NCI-H1417 treated with DMSO at 0.1 percent for 48 hours (cell line): ENCODE measurements at places on chromosomes 5 and 9.

DNA sequence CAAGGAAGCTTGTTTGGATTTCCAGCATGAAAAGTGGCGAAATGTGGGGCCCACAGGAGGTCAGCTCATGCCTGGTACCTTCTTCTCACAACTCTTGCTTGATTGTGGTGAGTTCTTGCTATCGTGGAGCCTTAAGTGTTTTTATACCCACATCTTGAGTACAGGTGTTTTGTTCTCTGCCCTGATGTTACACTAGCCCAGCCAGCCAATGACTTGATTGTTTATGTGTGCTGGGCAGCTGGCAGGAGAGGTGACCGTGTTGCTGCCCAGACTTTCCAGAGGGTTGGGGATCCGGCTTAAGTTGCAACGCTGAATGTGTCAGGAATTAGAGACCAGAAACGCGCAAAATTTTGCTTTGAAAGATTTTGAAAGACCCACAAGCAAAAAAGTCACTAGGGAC is 24.0 kb upstream of the TPPP start:
- no peak for DNase-seq

DNA sequence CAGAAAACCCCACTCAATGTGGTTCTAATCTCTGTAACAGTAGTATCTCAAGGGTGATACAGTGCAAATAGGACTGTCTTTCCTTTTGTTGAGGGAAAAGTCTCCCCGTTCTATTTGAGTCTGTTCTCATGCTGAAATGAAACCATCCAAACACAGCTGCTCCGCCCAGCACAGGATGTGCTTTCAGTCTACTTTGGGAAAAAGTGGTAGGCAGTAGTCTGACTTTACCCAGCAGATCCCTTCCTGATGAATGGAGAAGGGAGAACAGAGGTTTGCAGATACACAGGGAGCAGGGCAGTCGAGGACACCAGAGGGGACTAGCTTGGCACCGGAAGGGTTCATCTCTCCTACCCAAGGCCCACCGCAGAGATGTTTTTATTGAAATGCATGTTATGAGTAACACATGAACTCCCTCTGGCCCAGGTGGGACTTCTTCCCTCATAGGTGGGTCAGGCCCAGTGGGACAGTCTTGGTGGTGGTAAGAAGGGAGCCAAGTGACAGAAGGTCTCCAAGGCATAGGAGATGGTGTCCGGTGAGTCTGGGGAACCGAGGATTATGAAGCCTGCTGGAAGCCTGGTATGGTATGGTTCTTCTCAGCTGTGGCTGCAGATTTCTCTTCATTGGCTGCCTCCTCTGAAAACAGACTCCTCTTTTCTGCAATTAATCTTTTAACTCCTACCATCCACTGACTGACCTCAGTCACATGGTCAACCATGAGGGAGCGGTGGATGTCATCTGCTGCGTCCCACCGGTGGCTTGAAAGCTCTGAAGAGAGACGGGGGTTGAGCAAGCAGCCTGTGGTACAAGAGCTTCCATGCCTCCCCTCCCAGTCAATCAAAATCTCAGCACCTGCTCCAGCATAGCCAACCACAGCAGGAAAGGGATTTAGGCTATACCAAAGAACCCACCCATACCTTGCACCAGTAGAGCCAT is 3.0 kb downstream of the EIF4EBP3 start:
- no peak for DNase-seq

GRCh38 chr9:109115931-109116526 is 3.7 kb downstream of the TMEM245 start:
- no peak for DNase-seq

GRCh38 chr9:100019541-100019940 is 79.3 kb downstream of the ERP44 start:
- DNase-seq: no peak

GRCh38 chr5:150489360-150490295 is 18.3 kb upstream of the NDST1 start:
- no peak for DNase-seq

GRCh38 chr9:115386963-115387770 is 269.2 kb upstream of the TNC start:
- no peak for DNase-seq

- DNase-seq: no peak
Measured at GRCh38 chr5:83029912-83030311, 47.3 kb downstream of the TMEM167A start.

- no peak for DNase-seq
Measured at GRCh38 chr5:179323026-179323870, 22.0 kb downstream of the ADAMTS2 start.

- DNase-seq: no peak
Measured at GRCh38 chr9:26243726-26244125, 565.5 kb upstream of the TUSC1 start.

GRCh38 chr9:137310189-137311052 is 8.3 kb upstream of the NRARP start:
- no peak for DNase-seq

- no peak for DNase-seq
Measured at GRCh38 chr9:15541872-15542271, 11.0 kb upstream of the CCDC171 start.

DNA sequence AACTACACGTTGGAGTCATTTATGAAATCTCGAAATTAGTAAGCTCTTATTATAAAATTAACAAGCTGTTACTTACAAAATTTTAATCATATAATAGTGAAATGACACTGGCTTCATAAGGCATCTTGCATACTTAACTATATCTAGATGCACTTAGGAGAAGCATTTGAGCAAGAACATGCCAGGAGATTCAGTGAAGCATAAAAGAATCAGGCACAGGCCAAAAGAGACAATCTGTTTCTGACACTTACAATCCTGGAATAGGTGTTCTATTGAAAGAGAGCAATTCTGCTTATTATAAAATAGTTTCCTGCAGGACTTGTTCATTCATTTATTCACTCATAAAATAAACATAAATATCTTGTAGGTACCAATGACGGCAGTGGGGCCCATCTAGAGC is 1152.2 kb upstream of the CDH6 start:
- no peak for DNase-seq

DNA sequence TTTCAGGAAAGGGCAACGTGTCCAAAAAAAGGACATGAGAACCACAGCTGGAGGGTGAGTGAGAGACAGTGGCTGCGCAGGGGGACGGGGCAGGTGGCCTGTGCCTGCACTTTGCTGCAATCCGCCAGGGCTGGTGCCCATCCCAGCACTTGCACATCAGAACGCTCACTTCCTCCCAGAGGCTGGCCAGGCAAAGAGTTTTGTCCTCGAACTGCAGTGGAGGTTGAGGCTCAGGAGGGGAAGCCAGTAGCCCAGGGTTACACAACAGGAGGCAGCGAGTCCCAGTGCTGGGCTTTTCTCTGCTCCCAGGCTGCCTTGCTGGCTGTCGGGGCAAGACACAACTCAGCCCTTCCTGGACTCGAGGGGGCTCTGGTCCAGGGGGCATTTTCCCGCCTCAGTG is 33.1 kb downstream of the CRB2 start:
- no peak for DNase-seq

- no peak for DNase-seq
Measured at GRCh38 chr9:69090140-69090750, 54.7 kb downstream of the FXN start.

DNA sequence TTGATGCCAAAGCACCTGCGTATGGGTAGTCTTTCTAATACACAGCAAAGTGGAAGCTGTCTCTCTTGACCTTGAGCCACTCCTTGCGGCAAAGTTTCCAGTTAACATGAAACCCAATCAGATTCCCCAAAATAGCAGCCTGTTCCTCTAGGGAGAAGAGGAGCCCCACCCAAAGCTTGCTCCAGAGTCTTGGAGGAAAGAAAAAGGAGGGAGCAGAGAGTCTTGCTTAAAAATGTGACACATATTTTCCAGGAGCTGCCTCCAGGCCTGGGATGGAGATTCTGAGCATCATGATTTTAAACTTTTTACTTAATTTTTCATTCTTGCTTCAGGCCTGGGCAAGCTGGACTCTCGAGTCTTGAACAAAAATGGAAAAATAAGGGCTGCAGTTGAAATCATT is 223.5 kb upstream of the TNC start:
- DNase-seq: no peak

- no peak for DNase-seq
Measured at GRCh38 chr5:5179079-5179478, 38.9 kb downstream of the ADAMTS16 start.

GRCh38 chr9:81611664-81612063 is 77.7 kb downstream of the TLE1 start:
- DNase-seq: no peak

DNA sequence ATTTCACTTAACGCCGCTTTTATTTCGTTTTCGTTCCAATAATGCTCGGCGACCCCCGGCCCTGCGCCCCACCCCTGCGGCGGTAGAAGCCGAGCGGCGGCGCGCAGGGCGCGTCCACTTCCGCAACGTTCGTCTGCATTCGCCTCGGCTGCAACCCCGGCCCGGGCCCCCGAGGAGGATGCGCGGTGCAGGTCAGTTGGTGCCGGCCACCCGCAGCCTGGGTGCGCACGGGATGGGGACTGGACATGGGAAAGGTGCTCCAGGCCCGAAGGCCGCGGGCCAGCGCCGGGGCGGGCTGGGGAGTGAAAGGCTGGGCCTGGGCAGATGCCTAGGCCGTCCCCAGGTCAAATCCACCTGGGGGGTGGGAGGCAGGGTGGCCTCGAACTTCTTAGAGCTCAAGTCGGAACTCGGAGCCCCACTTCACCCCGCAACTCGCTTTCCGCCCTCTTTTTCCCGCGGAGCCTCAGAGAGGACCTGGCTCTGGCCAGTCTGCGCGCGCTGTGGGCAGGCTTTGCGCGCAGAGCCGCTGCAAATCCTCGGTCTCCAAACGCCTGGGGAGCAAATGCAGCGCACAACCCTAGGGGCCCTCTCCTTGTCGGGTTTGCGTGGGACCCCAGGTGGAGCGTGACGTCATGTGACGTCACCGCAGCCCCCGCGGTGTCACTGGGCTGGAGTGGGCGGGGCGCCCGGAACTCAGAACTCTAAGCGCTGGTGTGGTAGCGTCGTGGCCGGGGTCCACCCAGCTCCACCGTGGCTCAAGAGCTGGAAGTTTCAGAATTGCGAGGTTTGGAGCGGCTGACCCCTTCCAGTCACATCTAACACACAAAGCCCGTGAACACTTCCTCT is 3.3 kb downstream of the TLX3 start:
- no peak for DNase-seq

DNA sequence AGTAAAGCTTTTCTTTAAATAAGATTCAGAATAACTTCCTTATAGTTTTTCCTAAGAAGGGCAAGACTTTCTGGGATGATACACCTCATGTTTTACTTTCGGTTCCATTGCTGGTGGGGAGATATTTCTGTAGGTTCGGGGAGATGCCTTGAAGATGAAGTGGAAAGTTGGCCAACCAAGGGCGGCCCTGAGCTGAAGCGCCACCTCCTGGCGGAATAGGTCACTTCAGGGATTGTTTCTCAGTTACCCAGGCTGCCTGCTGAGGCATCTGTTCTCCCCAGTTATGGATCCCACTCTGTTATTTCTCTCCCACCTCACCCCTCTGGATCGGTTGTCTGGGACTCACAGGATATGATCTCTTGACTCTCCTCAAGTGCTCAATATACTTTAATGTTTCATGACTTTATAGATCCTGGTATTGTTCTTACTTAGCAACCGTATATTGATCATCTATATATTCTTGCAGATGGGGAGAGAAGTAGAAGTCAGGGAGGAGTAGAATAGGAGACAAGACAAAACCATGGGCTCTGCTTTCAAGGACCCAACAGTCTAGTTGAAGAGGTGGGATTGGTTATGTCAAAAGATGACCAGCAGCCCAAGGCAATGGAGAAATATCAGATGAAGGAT is 23.4 kb downstream of the MEGF10 start:
- DNase-seq: no peak

DNA sequence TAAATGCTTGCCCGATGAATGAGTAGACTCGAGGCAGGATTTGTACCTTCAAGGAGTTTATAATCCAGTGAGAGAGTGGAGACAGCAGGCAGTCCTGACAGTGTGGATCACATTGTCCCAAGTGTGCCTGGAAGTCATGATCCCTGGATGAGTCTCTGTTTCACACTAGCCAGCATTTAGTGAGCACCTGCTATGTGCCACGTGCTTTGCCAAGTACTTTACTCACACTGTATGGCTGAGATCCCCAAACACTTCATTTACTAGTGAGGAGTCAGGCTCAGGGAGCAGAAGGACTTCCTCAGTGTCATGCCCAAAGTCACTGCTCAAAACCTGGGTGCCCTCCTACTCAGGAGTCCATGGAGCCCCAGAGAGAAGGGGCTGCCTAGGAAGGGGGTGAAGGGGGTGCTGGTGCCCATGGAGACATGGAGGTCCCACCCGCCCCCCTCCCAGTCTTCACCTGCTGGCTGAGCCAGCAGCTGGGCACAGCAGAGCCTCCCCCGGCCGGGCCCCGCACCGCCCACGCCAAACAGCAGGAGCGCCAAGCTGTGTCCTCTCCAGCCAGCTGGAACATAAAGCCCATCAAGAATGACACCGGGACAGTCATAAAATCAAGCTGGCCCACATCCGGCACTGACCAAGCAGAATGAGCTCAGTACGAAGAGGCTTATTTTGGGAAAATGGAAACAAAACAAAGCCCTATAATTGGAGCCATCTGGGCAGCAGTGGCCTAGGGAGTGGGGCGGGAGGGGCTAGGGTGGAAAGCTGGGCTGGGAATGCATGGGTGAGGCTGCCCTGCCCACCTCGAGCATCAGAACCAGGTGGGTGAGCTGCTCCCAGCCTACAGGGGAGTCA is 10.6 kb downstream of the LAMC3 start:
- no peak for DNase-seq

GRCh38 chr5:160463227-160463626 is 41.6 kb downstream of the PTTG1 start:
- no peak for DNase-seq

DNA sequence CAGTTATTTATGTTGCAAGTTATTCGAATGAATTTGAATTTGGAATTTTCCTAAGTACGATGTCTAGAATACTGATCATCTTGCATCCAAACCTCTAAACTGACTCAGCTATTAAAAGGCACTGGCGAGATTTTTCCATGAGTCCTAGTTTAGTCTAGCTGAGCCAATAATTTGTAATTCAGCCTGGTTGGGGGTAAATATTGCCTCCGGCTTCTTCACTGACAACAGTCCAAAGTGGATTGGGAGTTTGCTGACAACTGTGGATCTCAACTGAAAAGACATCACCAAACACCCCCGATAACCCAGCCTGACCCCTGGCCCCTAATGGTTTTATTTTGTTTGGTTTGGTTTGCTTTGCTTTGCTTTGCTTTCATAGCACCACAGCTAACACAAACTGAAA is 189.8 kb upstream of the DAPK1 start:
- no peak for DNase-seq

- DNase-seq: no peak
Measured at GRCh38 chr5:79794347-79794746, 104.7 kb downstream of the CMYA5 start.

DNA sequence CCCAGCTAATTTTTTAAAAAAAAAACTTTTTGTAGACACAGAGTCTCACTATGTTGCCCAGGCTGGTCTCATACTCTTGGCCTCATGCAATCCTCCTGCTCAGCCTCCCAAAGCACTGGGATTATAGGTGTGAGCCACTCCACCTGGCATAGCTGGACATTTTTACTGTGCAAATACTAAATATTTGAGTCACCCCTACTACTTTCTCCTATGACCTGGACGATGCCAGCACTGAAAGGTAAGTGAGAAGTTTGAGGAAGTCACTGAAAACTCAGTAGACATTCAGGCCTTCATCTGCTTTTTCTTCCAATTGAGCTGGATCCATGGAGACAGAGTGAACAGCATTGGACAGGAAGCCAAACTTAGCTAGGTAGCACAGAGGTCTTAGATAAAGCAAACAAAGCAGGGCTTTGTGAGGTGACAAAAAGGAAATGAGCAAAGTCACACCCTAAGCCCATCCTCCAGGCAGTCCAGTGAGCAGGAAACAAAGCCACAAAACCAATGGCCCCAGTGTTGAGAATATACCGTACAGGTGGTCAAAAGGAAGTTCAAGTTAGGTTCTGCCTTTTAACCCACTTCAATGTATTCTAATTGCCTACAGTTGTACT is 192.6 kb upstream of the RASA1 start:
- no peak for DNase-seq
